ENCODE measurements at places on chromosomes 5 and 9.

DNA sequence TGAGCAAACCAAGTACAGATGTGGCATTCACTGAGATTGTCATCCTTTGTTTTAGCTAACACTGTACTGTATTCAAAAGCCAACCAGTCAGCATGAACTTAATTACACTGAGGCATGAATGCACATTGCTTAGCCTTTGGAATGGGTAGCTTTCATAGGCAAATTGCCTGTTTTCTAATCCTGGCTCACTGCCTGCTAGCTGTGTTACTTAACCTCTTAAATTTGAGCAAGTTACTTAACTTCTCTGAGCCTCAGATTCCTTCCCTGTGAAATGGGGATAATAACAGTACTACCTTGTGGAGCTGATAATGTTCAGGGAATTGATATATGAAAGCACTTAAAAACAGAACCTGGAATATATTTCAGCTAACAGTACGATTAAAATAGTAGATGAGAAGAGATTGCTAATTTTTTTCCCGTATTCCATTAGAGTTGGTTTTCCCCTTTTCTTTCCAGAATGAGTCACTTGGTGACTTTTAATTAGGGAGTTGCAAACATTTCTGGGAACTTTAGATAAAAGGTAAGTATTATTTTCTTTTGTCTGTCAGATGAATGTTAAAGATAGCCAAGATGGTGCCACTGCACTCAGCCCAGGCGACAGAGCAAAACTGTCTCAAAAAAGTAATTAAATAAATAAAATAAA, 43.9 kb downstream of the ARRDC3 start:
- DNase-seq, result peak; percentile 10

GRCh38 chr9:36318212-36318802, 60.1 kb upstream of the GNE start:
- no peak for DNase-seq

DNA sequence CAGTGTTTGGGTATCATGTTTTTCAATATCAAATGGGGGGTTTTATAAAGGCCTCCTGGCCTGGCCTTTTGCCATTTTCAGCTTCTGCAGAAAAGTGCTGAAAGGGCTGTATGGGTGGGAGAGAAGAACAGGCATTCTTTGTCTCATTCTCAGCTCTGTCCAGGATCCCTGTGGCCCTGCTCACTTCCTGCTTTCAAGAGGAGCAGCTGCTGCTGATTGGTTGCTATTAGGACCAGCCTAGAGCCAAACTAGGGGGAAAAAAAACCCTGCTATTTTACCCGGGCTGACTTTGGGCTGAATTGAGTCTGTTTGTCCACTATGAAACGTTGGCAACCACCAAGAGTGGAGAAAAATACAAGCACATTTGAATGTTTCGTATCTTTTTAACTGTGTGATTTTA, 117.1 kb downstream of the CMYA5 start:
- peak; percentile 6 for DNase-seq

GRCh38 chr9:3809724-3810123, 283.9 kb upstream of the RFX3 start:
- DNase-seq, result peak; percentile 72

DNA sequence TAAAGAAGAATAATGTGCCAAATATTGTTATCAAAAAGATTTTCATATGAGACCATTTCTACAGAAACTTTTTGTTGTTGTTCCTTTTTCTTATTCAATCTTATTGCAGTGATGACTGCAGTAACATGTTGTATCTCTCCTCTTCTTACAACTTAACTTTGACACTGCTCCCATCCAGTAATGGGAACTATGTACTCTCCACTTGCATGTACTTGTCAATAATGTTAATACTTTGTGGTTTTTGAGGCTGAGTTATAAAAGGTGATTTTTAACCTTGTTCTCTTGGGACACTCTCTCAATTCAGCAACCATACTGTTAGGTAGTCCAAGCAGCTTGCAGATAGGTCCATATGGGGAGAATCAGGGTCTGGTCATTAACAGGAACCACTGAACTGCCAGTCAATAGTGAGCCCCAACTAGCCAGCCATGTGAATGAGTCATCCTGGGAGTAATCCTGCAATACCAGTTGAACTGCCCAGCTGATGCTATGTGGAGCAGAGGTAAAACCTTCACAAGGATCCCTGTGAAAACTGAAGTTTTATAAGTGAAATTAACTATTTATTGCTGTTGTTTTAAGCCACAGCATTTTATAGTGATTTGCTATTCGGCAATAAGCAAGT, 199.6 kb upstream of the DAB2 start:
- peak; percentile 59 for DNase-seq

GRCh38 chr9:127828262-127829031, 25.8 kb downstream of the FPGS start:
- DNase-seq, result peak; percentile 76
